ENCODE measurements at places on chromosomes 11 and 22.
A peak's percentile ranks its signal among the peaks of the same experiment; 100 is the strongest.

- no peak for DNase-seq
Observed at GRCh38 chr11:101127699-101128570, 1.7 kb downstream of the PGR start.

- no peak for DNase-seq
Observed at GRCh38 chr11:100061006-100061405, 626.1 kb upstream of the ARHGAP42 start.

DNA sequence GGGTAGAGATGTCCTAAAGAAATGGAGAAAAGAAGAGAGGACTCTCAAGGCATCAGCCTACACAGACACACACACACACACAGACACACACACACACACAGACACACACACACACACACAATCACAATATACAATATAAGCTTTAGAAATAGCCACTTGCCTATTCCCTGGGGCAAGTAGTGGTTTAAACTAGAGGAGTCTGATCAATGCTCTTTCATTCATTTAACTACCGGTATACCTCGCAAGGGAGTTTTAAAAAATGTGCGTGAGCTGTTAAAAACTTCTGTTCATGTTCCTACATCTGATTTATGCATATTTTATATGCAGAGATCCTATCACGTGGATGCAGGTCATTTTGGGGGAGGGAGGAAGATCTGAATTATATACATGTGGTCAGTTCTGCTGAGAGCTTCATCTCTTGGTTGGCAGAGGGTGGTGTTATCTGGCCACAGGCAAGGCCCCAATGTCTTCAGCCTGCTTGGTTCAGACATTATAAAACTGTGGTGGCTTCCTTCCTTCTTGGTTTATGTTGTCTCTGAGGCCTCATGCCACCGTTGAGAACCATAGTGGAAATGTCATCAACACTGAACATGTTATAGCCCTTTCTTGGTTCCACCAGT, 56.6 kb downstream of the SYT13 start:
- no peak for DNase-seq

DNA sequence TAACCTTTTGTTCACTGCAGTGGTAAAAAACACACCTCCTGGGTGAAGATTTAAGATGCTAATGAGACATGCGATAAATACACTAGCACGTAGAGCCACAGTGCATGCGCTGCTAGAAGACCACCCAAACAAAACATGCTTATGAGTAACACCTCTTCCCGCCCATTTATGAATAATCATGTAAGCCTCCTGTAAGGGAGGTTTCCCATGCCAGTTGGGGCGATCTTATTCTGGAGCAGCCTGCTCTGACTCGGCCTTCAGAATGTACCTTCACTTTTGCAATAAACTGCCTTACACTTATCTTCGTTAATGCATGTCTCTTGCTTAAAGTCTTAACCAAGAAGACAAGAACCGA, 18.1 kb upstream of the SCARF2 start:
- DNase-seq: no peak

GRCh38 chr11:70948398-70948797, 304.0 kb downstream of the SHANK2 start:
- no peak for DNase-seq

GRCh38 chr22:32888976-32889375, 87.5 kb downstream of the TIMP3 start:
- DNase-seq: no peak

GRCh38 chr11:120066738-120067437, 71.0 kb downstream of the TRIM29 start:
- no peak for DNase-seq

DNA sequence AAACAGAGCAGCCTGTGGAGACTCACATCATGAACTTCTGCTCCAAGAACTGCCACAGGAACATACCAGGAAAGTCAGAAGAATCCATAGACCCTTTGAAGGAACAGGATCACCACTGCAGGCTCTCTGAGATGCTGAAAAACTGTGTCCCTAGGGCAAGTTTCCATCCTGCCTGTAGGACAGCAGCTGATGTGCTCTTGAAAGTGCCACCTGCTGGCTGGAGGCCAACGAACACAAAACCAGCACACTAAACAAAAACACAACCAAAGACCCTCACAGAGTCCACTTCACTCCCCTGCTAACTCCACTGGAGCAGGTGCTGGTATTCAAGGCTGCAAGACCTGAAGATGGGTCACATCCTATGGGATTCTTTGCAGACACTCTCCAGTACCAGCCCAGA, 12.0 kb upstream of the NXPE1 start:
- no peak for DNase-seq

- DNase-seq: no peak
Observed at GRCh38 chr11:2655834-2656622, 43.8 kb downstream of the KCNQ1OT1 start.

DNA sequence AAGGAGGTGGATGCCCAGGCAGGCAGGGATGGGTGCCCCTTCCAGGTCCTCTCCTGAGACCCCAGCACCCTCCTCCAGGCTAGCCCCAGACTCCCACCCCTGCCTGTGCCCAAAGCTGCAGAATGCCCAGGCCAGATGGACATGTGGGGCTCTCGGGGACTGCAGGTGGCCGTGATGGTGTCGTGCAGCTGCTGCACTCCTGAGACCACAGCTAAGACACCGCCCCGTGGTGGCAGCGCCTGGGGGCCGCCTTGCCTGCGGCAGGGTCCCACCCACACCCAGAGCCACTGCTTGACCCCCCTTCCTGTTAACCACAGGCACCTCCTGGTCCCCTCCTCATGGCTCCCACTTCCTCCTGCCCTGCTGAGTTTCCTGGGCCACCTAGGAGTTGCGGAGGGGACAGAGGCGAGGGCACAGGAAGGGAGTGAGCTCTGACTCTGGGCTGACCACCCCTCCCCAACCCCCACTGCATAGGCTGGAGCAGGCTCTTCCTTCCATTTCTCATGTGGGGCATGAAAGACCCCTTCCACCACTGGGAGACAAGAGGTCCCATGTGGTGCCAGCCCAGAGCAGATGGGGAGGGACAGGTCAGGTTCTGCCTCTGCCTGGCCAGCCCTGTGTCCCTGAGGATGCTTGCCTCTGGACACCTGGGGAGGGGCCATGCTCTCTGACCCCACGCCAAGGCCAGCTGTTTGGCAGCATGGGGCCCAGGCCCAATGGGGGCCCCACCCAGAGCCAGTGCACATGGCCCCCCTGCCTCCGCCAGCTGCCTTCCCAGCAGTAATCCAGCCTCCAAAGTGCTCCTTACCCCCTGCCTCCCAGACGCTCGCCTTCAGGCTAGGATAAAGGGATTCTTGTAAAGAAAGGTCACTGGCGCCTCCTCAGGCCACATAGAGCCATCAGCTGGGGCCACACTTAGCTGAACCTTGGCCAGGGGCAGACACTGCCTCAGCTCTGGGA, 29.3 kb downstream of the OSBPL5 start:
- no peak for DNase-seq

DNA sequence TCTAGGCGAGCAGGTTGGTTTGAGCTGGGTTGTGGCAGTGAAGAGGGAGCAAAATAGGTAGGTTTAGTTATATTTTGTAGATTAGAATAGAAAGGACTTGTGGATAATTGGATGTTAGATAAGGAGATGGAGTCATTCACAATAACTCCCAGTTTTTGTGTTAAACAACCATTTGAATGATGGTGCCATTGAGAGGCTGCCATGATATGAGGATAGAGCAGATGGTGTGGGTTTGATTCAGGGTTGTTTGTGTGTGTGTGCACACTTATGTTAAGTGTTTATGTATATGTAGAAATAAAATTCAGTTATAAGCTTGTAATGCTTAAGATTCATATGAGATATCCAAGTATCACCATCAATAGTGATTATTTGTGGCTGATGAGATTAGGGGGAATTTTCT, 166.6 kb downstream of the NXPE2 start:
- DNase-seq: no peak

GRCh38 chr11:34997952-34998528, 81.6 kb downstream of the PDHX start:
- no peak for DNase-seq

DNA sequence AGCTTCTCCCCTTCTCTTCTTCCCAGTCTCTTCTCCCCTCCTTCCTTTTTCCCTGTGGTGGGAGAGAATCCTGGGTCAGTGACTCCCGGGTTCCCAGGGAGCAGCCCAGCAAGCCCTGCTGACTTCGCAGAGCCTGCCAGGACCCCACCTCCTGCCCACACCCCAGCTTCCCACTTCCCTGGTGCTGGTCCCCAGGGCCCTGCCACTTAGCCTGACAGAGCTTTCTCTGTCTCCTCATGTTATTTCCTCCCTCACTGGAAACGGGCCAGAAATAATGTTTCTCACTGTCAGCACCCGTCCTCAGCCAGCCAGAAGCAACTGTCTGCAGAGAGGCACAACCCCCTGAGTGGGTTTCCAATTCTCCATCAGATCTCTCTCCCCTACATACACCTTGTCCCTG, 27.1 kb downstream of the C11orf96 start:
- no peak for DNase-seq

DNA sequence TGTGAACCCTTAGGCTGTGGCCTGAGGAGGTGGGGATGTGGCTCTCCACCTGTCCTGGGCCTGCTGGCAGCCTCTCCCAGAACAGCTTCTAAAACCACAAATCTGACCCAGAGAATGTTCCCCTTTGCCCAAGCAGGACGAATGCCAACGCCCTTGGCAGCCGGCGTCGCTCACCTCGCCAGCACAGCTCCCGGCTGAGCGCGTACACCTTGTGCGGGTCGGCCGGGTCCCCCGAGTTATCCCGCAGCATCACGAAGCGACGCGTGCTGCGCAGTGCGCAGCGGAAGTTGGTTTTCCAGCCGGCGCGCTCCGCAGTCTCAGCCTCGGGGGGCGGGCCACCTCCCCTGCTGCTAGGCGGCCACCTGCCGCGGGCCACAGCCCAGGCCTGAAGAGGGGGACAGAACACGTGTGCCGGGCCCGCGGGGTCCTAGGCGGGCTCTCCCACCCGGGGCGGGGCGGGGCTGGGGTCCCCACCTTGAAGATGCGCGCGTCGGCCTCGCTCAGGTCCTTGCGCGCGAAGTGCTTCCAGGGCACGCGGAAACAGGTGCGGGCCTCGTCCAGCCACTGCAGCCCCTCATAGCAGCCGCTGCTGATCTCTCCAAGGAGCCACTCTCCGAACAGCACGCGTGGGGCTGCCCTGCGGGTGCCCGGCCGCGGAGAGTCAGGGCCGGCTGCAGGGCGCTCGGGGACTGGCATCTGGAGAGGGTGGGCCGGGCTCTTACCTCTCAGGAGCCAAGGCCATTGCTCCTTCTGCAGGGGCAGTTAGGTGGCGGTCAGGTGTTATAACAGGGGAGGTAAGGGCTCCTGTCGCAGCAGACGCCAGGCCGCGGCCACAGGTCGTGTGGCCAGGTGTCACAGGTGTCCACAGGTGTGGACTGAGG, 887 bp downstream of the IRF7 start:
- no peak for DNase-seq

DNA sequence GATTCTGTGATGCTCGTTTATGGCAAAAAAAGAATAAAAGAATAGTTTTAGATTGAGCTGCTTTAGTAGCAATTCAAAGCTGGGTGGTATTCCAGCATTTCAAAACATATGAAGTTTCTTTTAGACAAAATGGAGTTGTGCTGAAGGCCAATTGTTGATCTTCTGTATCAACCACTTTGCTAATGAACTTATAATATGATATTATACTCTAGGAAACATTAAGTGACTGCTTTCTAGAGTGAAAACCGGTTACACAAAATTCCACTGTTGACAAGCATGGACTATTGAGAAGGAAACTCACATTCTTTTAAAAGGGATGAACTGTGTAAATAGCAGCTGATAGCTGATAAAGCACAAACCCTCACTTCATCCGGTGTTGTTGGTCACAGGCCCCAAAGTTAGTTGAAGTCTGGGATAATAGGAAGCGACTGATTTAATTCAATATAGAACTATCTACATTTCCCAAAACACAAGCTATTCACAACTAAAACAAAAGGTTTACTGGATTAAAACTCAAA, 255.1 kb downstream of the CADM1 start:
- no peak for DNase-seq

DNA sequence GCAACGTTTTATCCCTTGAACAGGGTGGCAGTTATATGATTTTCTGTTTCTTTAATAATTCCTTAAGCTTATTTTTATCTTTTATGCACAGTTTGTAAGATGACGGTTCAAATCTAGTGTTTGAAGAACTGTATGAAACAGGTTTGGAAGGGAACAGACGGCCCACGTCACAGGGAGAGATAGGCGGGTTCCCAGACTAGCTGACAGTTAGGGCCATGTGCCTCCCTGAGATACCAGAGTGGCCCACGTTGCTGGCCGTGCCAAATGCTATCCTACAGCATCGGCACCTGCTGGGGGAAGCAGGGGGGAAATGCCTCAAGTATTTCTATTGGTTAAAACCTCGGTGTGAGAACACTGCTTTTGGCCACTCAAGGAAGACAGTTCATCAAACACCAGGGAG, 50.2 kb upstream of the BID start:
- no peak for DNase-seq

- DNase-seq: no peak
Observed at GRCh38 chr22:23023294-23023693, 47.0 kb upstream of the GNAZ start.

DNA sequence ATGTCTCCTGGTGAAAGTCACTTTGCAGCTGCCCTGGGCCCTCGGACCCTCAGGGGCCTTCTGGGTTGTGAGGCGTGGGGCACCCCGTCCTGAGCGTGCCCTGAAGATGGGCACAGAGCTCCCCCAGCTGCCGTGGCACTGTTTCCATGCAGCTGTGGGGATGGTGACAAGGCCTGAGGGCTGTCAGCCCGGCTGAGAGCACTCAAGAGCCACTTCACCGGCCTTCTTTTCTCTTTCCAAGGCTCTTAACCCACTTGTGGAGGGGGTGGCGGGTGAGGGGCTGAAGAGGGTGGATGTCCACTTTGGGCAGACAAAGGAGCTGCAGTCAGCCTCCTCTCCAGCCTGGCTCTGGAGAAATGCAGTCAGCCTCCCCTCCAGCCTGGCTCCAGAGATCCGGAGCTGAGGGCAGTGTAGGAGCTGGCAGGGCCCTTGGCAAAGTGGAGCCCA, 239.5 kb downstream of the ST3GAL4 start:
- no peak for DNase-seq

GRCh38 chr11:13098063-13098462, 88.9 kb downstream of the RASSF10 start:
- peak; percentile 62 for DNase-seq

- DNase-seq: no peak
Observed at GRCh38 chr22:25085930-25086901, 113.4 kb upstream of the CRYBB3 start.

DNA sequence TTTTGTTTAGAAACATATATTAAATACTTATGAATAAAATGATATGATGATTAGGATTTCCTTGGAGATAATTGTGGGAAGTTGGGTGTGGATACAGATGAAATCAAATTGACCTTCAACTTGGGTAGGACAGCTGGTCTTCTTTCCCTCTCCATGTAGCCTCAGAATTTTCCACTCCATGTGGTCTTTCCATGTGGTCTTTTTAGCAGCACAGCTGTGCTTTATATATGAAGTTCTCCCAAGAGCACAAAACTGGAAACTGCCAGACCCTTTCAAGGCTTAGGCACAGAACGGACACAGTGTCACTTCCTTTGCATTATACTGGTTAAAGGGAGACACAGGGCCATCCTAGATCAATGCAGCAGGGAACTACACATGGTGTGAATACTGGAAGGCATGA, 28.6 kb downstream of the FAM76B start:
- no peak for DNase-seq

DNA sequence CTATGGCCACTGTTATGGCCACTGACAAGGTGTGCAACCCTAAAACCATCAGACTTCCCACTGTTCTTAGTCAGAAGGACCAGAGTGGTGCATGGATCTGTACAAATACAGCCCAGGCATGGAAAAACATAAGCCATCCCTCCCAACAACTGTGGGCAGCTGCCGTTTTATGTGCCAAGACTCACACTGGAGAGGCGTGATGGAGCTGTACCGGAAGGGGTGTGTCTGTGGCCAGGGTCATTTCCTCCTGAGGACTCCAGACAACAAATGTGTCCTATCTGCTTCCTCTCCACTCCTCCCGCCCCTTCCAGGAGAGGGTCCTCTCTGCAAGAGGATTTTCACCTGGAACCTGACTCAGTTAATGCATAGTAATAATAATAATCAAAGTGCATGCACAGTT, 29.5 kb downstream of the KCNJ1 start:
- no peak for DNase-seq
